Astrocyte (in vitro differentiated cells and primary cell): ENCODE measurements at places on chromosomes 5 and 9.

DNA sequence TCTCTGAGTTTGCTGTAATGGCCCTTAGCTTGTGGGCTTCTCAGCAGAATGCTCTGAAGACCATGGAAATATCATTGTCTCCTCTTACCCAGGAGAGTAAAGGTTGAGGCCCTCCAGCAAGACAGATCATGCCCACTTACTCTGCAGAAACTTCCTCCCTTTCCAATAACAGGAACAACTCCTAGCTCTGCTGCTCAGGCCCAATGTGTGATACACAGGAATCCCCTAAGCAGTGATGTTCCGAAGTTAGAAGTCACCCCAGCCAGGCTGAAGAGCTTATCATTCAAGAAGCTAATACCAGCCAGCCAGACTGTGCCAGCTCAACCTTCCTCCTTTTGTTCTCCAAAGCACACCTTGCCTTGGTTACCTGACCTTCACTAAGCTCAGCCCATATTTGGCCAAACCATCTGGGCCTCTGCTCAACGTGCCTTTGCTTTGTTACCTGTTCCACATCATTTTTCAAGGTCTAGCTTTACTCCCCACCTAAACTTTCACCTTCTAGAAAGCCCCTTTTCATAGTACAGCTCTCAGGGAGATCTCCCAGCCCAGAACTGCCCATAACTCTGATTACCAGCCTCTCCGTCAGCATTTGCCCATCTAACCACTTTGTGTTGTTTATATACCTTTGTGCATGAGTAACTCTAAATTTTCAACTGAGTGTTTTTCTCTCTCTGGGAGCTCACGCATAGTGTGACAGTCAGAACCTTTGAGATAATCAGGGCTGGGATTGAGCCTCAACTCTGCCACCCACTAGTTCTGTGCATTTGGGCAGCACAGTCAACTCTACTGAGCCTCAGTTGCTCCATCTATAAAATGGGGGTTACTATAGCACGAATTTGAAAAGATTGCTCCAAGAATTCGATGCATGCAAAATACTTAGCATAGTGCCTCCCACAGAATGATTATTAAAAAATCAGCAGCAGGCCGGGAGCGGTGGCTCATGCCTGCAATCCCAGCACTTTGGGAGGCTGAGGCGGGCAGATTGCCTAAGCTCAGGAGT, 107.6 kb upstream of the CPEB4 start:
- DNase-seq = no peak

GRCh38 chr9:134390537-134390936, 64.3 kb downstream of the RXRA start:
- no peak for DNase-seq

GRCh38 chr5:59222687-59223511, 640.0 kb downstream of the RAB3C start:
- DNase-seq = no peak

DNA sequence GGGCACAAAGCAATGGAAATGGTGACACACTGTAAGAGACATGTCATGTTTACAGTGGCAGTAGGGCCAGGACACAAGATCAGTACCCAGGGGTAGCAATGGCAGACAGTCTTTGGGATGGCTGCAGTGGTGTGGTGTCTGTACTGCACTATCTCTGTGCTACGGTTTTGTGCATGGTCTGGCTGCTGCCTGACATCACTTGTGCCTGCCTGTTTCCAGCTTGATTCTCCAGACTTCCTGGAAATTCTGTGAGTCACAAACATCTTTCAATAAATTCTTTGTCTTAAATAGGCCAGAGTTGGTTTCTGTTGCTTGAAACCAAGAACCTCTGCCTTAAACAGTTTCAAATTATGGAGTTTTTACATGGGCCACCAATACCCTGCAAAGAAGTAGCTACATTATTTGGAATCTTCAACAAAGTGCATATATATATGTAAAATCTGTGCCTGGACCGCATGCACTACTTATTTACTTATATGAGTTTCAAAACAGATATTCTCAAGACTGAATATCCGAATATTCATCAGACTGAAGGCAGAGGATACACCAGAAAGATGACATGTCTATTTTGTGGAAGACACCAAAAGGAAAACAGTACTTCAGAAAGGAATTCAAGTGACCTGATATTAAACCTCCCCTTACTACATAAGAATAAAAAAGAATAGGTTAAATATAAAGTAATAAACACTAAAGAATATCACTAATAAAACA, 188.1 kb downstream of the RFX3 start:
- DNase-seq = peak; percentile 72

DNA sequence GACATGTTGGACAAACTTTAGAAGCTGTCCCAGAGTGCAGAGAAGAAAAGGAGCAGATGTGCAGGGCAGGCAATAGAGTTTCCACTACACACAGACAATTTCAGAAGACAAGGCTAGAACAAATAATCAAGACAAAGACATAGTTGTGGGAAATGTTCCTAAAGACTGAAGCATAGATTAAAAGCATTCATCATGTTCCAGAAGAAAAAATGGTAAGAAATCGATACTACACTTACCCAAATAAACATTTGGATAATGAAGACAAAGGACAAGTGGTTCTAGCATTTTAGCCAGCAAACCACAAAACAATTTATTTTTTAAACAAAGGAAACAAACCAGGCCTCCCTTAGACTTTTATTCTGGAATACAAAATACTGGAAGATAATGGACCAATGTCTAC, 97.9 kb downstream of the FSTL4 start:
- DNase-seq = no peak

GRCh38 chr5:141760193-141760592, 78.2 kb upstream of the ARAP3 start:
- no peak for DNase-seq

DNA sequence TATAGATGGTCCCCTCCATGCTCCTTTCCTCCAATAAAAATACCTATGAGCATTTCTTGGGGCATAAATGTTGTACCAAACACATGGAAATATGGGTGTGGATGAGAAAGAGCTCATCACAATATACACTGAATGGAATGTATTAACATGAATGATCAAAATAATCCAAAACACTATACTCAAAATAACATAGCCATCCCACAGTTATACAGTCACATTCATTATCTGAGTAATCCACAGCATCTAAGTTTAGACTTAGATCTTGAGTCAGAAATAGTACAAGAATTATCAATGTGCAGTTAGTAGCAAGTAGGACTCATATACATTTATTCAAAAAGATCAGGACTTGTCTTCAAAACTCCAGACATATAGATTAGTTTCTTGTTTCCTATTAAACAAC, 175.2 kb upstream of the NREP start:
- peak; percentile 68 for DNase-seq
